Dorsolateral prefrontal cortex (tissue), 122 donors: ENCODE measurements at places on chromosomes 1 and 21.

DNA sequence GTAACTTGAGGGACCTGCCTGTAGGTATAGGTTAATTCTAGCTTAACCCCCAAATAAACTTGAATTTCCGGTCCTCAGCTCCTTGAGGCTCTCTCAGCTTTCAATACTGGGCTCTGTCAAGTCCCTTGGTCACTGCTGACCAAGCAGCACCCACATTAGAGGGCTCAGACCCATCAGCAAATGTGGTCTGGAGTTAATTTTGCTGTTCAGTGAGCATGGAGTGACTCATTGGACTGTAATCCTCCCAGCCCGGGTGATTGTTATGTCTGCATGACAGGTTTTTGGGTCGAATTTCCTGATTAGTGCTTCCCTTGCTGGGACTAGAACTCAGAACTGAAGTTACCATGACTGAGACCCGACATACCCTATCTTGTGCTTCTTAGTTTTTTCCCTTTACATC, 130.6 kb downstream of the URB2 start:
- DNase-seq: no peak

GRCh38 chr1:205458777-205459566, 3.1 kb upstream of the BLACAT1 start:
- no peak for DNase-seq

DNA sequence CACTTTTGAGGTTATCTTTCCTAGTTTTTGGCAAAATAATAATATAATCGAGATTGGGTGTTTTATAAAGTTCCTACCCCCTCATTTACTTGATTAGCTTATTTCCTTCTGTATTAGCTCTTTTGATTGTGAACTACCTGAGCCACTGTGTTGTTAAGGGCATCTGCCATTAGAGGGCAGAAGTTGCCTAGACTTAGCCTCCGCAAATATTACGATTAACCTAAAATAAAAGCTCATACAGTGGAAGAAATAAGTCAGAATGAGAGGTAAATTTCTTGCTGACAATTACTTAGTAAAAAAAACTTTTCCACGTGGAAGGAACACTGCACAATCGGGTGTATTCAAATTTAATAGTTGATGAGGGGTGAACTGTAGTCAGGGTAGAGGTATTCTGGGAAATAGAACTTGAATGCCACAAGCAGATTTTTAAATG, 2.3 kb downstream of the H3-3A start:
- DNase-seq: peak; percentile 52

GRCh38 chr1:40606194-40606593, 59.3 kb downstream of the RIMS3 start:
- DNase-seq: no peak

DNA sequence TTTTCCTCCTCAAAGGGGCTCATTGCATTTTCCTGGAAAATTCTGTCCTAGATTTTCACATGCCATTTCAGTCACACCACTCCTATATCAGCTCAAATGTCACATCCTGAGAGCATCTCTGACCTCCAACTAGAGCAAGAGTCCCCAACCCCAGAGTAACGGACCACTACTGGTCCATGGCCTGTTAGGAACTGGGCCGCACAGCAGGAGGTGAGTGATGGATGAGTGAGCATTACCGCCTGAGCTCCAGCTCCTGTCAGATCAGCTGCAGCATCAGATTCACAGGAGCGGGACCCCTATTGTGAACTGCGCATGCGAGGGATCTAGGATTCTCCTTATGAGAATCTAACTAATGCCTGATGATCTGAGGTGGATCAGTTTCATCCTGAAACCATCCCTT, 12.7 kb upstream of the RRP15 start:
- DNase-seq: no peak

DNA sequence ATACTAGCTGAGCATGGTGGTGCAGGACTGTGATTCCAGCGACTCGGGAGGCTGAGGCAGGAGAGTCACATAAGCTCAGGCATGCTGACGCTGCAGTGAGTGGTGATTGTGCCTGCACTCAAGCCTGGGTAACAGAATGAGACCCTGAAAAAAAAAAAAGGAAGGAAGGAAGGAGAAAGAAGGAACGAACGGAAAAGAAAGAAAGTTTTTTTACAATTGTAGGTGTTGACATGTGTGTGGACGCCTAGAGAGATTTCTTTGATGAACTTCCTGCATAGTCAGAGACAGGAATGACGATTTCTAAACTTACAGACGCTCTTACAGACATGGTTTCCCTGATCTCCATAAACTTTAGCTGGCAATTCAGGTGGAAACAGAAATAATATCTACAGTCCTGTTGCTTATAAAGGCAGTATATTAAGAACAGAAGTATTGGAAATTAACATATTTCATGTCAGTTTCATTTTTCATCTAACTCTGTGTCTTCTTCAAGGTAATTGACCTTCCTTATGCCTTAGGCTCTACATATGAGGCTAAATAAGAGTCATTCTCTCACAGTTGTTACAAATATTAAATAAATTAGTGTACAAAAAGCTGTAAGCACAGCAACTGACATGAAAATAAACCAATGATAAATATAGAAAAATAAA, 4.1 kb downstream of the SAMSN1 start:
- no peak for DNase-seq

GRCh38 chr1:37137014-37137413, 102.7 kb upstream of the GRIK3 start:
- DNase-seq: no peak

DNA sequence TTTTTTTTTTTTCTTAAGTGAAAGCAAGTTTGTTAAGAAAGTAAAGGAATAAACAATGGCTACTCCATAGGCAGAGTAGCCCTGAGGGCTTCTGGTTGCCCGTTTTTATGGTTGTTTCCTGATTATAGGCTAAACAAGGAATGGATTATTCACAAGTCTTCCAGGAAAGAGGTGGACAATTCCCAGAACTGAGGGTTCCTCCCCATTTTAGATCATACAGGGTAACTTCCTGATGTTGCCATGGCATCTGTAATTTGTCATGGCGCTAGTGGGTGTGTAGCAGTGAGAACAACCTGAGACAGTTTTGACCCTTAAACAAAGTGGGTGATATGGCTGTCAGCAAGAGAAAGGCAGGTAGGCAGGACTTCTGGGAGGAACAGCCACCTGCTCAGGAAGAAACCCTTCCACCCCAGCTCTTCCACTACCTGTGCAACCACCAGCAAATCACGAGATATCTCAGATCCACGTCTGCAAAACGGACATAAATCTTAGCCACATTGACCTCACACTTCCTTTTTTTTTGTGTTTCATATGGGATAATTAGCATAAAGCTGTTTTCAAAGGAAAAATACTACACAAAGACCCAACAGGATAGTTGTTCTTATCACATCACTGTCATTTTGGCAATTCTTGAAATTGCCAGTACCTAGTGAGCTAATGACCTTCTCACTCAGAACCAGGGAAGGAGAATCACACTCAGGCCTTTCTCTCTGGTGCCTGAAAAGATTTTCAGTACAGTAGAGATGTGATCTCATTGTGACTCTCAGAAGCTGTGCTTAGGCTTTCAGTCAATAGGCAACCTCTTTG, 34.8 kb upstream of the DUSP10 start:
- DNase-seq: no peak

GRCh38 chr1:116690396-116690848, 22.9 kb upstream of the IGSF3 start:
- DNase-seq: no peak

DNA sequence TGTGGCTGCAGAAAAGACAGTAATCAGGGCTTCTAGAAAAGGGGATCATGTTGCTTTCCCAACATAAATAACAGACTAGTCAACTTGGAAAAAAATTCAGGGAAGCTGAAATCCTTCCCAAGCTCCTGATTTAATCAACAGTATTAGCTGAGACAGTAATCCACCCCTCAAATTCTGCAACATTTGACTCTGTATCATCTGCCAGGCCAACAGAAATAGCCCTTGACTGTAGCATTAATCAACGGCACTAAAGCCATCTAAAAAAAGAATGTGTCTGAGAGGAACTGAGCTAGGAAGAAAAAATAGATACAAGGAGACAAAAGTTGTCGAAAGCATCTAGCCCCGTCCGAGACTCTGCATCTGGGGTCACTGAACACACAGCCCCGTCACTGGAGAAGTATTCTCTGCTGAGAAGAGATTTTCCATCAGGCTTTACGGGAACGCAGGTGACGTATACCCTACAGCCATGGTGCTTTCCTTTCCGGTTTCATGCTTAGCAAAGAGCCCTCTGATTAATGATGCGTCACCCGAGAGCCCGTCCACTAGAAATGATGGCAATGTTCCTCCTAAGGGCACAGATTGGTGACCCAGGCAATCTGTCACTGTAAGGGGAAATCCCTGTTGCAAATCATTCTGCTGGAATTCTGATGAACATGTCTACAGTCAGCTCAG, 42.1 kb upstream of the TP53BP2 start:
- no peak for DNase-seq

- no peak for DNase-seq
Measured at GRCh38 chr21:28688381-28688780, 304.3 kb downstream of the LTN1 start.

GRCh38 chr1:152185544-152186391, 26.7 kb upstream of the RPTN start:
- peak; percentile 28 for DNase-seq

- no peak for DNase-seq
Measured at GRCh38 chr1:85940656-85941306, 215.8 kb downstream of the COL24A1 start.

GRCh38 chr1:209809611-209810010, 3.7 kb upstream of the IRF6 start:
- DNase-seq: no peak

GRCh38 chr1:59898927-59899326, 27.6 kb downstream of the CYP2J2 start:
- no peak for DNase-seq

DNA sequence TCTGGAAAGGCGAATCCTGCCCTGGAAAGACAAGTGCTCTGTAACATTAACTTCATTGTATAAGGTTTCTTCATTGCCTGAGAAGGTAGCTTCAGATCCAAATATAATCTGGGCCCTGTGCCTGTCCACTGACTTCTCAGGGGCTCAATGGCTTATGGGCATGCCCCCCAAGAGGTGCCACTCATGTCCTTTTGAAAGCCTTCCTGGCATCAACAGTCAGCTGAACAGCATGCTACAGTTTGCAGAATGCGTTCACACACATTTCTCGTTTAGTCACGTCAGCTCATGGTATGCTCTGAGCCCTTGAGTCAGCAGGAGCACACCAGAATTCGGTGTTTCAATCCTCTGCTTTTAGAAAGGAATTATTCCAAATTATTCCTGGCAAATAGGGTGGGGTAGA, 23.8 kb downstream of the TMCC2 start:
- no peak for DNase-seq
